ENCODE measurements at places on chromosomes 6 and 20. TPM values are rescaled to one million over a fixed set of nuclear protein-coding genes. Genes with fewer than 3 reads are reported as not detected.

HLA-DQA2 gene
- not detected for total RNA-seq

GATA5 gene
- not detected for total RNA-seq

CDH26 gene
- 1.5 TPM for total RNA-seq

ARMH2 gene
- not detected for total RNA-seq

CDSN gene
- not detected for total RNA-seq

PPIL1 gene
- 40.6 TPM for total RNA-seq

POM121L2 gene
- total RNA-seq, result not detected

TRAPPC3L gene
- not detected for total RNA-seq

GRCh38 chr6:134740473-134741199 is 209.3 kb downstream of the ALDH8A1 start:
- H3K4me1 ChIP-seq, result no peaks in the 10 kb centered on the region
- no peak for DNase-seq
- H3K4me3 ChIP-seq, result no peak overlapping the region
- peaks cover 17% of the 10 kb centered on the region for H3K27me3 ChIP-seq

DNA sequence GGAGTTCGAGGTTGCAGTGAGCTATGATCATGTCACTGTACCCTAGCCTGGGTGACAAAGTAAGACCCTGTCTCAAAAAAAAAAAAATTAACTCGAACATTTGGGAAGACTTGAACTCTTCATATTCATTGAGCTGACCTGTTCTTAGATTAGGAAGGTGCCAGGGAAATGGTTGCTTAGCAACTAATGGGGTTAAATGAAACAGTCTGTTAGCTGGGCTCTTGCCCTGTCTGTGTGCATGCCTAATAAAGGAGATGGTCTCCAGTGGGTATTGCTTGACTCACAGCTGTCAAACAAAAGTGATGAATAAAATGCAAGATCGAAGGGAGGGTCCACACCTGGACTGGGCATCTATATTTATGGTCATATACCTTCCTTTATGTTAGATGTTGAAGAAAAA is 101.8 kb downstream of the KLHL32 start:
- H3K4me1 ChIP-seq, result no peaks in the 10 kb centered on the region
- H3K27me3 ChIP-seq, result no peaks in the 10 kb centered on the region
- no peak for DNase-seq
- no peaks in the 10 kb centered on the region for H3K36me3 ChIP-seq
- H3K27ac ChIP-seq, result no peak overlapping the region

DNA sequence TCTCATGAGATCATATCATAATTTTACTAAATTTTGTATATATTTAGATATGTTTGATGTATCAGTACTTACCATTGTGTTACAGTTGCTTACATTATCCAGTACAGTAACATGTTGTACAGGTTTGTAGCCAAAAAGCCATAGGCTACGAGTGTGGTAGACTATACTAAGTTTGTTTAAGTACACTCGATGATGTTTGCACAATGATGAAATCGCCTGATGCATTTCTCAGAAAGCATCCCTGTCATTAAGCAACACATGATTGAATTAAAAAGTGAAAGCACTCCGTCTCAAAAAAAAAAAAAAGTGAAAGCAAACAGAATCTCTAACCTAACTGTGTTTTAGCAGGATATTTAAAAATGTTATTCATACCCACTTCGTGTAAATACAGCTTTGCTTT is 104.9 kb upstream of the TFAP2D start:
- H3K36me3 ChIP-seq, result no peaks in the 10 kb centered on the region
- DNase-seq, result no peak
- no peak overlapping the region for H3K4me3 ChIP-seq
- H3K27ac ChIP-seq, result no peak overlapping the region
- H3K27me3 ChIP-seq, result no peaks in the 10 kb centered on the region
- H3K4me1 ChIP-seq, result no peaks in the 10 kb centered on the region

DNA sequence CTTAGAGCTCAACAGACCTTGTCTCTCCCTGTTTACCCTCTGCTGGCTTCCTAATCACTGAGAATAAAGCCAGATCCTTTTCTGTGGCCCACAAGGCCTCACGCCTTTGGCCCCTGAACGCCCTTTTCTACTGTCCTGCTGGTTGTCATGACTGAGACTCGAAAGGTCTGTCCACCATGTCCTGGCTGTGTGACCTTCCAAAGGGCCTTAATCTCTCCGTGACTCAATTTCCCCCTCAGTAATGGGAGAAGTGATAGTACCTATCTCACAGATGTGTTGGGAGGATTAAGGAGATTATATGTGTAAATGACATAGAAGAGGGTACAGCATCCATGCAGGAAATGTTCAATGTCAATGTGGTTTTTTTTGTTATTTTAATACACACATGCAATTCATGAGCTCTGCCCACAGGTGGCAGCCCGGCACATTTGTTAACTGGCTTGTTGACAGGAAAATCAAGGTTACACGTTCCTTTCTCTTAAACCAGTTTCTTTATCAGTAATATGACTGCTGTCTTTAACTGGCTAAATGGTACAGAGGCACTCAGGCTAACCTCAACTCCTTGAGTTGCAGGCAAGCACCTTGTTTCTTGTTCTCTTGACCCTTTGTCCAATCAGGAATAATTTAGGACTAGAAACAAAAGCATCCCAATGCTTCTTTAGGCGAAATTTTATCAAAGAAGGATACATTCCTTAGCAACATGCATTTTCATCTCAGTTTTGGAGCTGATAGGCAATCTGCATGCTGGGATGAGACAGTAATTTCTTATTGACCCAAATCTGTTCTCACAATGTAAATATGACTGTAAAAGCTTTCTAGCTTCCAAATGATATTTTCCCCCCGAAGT is 16.6 kb downstream of the SLC22A1 start:
- no peak overlapping the region for H3K27ac ChIP-seq
- peaks cover 19% of the 10 kb centered on the region for H3K4me1 ChIP-seq
- no peaks in the 10 kb centered on the region for H3K36me3 ChIP-seq
- H3K4me3 ChIP-seq, result no peak overlapping the region
- no peaks in the 10 kb centered on the region for H3K27me3 ChIP-seq

GRCh38 chr20:63538204-63539091 is 1.3 kb upstream of the PTK6 start:
- peak overlapping the region; percentile 57 for H3K4me3 ChIP-seq
- H3K36me3 ChIP-seq, result no peaks in the 10 kb centered on the region
- H3K27ac ChIP-seq, result peak overlapping the region; percentile 80
- no peaks in the 10 kb centered on the region for H3K27me3 ChIP-seq

DNA sequence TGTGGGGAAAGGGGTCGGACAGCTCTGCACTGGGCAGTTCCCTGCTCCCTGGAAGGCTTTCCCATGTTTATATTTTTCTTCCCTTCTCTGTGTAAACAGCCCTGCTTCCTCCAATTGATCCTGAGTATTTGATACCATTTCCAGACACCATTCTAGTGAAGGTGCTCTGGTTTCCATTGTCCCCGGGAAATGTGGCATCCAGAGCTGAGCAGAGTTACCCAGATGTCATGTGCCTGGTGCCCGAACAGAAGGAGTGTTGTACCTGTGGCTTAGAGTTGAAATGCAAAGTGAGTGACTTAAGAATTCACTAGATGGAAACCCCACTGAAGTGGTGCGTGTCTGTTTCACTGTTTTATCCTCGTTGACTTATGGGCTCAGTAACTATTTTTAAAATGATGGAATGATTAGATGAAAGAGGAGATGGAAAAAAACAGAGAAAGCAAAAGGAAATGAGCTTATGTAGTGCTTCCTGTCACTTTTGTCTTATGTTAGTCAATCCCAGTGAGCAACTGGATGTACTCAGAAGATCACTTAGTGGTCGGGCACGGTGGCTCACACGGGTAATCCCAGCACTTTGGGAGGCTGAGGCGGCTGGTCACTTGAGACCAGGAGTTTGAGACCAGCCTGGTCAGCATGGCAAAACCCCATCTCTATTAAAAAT is 83.8 kb downstream of the SASH1 start:
- no peak overlapping the region for H3K4me3 ChIP-seq
- H3K27me3 ChIP-seq, result peaks cover 4% of the 10 kb centered on the region
- peaks cover 4% of the 10 kb centered on the region for H3K4me1 ChIP-seq
- H3K36me3 ChIP-seq, result no peaks in the 10 kb centered on the region
- DNase-seq, result peak; percentile 24
- no peak overlapping the region for H3K27ac ChIP-seq

GRCh38 chr6:132131351-132131750 is 180.2 kb upstream of the CCN2 start:
- no peak for DNase-seq
- no peak overlapping the region for H3K4me3 ChIP-seq
- no peak overlapping the region for H3K27ac ChIP-seq
- H3K27me3 ChIP-seq, result peaks cover 8% of the 10 kb centered on the region

- H3K4me3 ChIP-seq, result no peak overlapping the region
- no peak for DNase-seq
- H3K27me3 ChIP-seq, result peaks cover 3% of the 10 kb centered on the region
- no peaks in the 10 kb centered on the region for H3K4me1 ChIP-seq
- H3K36me3 ChIP-seq, result no peaks in the 10 kb centered on the region
Measured at GRCh38 chr6:6283746-6284145, 36.7 kb downstream of the F13A1 start.

GRCh38 chr20:63411898-63412631 is 50.9 kb upstream of the CHRNA4 start:
- no peak for DNase-seq
- peaks cover 4% of the 10 kb centered on the region for H3K4me1 ChIP-seq
- no peaks in the 10 kb centered on the region for H3K36me3 ChIP-seq

DNA sequence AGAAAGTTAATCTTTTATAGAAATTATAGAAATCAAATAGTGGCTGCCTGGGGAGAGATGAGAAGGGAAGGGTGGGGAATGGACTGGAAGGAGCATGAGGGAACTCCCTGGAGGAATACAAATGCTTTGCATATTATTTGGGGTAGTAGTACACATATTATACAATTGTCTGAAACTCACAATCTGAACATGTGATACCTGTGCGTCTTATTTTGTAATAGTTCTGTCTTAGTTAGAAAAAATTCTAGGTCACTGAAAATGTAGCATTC is 30.7 kb upstream of the SPTLC3 start:
- no peaks in the 10 kb centered on the region for H3K36me3 ChIP-seq
- H3K4me1 ChIP-seq, result no peaks in the 10 kb centered on the region
- peaks cover 6% of the 10 kb centered on the region for H3K27me3 ChIP-seq
- H3K27ac ChIP-seq, result no peak overlapping the region
- no peak overlapping the region for H3K4me3 ChIP-seq

- no peaks in the 10 kb centered on the region for H3K27me3 ChIP-seq
- H3K4me1 ChIP-seq, result peaks cover 7% of the 10 kb centered on the region
- no peaks in the 10 kb centered on the region for H3K36me3 ChIP-seq
- no peak for DNase-seq
Measured at GRCh38 chr6:166382500-166382932, 224 bp downstream of the MPC1 start.

GRCh38 chr6:149636124-149636523 is 12.4 kb downstream of the KATNA1 start:
- H3K4me1 ChIP-seq, result no peaks in the 10 kb centered on the region
- DNase-seq, result no peak
- peaks cover 10% of the 10 kb centered on the region for H3K36me3 ChIP-seq

- H3K4me1 ChIP-seq, result no peaks in the 10 kb centered on the region
- no peak overlapping the region for H3K4me3 ChIP-seq
- H3K27me3 ChIP-seq, result peaks cover 17% of the 10 kb centered on the region
- no peaks in the 10 kb centered on the region for H3K36me3 ChIP-seq
Measured at GRCh38 chr6:1481286-1481685, 91.9 kb downstream of the FOXF2 start.

GRCh38 chr6:52015953-52016352 is 71.5 kb downstream of the PKHD1 start:
- no peaks in the 10 kb centered on the region for H3K4me1 ChIP-seq
- no peak for DNase-seq
- no peaks in the 10 kb centered on the region for H3K36me3 ChIP-seq
- H3K27me3 ChIP-seq, result peaks cover 7% of the 10 kb centered on the region
- H3K27ac ChIP-seq, result no peak overlapping the region

DNA sequence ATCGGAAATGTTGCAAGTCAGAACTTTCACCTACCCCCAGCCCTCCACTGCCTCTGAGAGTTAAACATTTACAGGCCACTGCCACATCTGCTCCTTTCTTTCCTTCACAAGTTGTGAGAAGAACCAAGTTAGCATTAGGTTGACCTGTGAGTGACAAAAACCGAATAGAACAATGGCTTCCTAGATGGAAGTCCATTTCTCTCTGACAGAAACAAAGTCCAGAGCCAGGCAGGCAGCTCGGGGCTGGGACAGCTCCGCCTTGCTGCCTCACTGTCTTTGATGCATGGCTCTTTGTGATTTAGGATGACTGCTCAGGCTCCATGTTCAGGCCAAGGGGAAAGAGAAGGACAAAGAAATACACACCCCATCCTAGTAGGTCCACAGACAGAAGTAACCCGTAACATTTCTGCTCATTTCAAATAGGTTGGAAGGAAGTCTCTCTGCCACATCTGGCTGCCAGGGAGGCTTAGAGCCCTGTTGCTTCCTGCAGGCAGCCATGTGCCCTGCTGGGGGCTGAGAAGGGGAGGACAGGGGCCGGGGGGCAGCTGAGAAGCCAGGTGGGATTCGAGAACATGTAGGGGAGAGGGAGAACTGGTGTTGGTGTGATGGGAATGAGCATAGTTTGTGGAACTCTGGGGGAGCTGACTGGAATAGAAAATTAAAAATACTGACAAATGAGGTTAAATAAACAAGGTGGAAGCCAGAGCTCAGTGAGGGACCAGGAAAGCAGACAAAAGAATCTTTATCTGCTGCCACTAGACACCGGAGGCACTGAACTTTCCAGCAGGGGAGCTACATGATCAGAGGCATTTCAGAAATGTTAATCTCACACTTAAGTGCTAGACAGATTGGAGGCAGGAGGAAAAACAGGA is 19.5 kb upstream of the IER3 start:
- no peak for DNase-seq
- no peaks in the 10 kb centered on the region for H3K27me3 ChIP-seq
- H3K27ac ChIP-seq, result peak overlapping the region; percentile 34
- no peaks in the 10 kb centered on the region for H3K36me3 ChIP-seq

GRCh38 chr6:21371676-21372171 is 221.8 kb upstream of the SOX4 start:
- H3K4me1 ChIP-seq, result no peaks in the 10 kb centered on the region
- H3K27me3 ChIP-seq, result no peaks in the 10 kb centered on the region
- H3K4me3 ChIP-seq, result no peak overlapping the region
- no peak overlapping the region for H3K27ac ChIP-seq

GRCh38 chr6:40946738-40947301 is 92.2 kb downstream of the UNC5CL start:
- H3K27me3 ChIP-seq, result peaks cover 12% of the 10 kb centered on the region
- no peaks in the 10 kb centered on the region for H3K4me1 ChIP-seq
- no peak for DNase-seq
- no peaks in the 10 kb centered on the region for H3K36me3 ChIP-seq

GRCh38 chr6:87558446-87558845 is 31.3 kb downstream of the RARS2 start:
- H3K27me3 ChIP-seq, result no peaks in the 10 kb centered on the region
- no peak for DNase-seq
- H3K27ac ChIP-seq, result no peak overlapping the region

DNA sequence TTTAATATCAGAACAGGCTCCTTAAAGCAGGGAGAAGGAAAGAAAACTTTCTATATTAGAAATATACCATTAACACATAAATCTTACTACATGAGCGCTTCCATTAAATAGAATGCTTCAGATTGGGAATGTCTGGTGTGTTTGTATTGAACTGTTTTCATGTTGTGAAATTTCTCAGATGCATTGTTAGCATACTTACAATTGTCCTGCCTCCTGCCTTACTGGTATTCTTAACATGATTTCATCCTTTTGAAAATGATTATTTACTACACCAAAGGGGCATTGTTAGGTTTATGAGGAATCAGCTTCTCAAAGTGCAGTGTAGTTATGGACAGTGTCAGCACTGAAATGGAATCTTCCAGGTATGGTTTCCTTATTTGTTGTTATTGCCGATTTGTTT is 145.6 kb downstream of the MTFR2 start:
- H3K4me3 ChIP-seq, result no peak overlapping the region
- no peaks in the 10 kb centered on the region for H3K36me3 ChIP-seq
